Non-pigmented ciliary epithelial cell (primary cell): ENCODE measurements at places on chromosomes 1 and 21.

- no peak for DNase-seq
Measured at GRCh38 chr1:195740862-195741261, 867.4 kb downstream of the KCNT2 start.

DNA sequence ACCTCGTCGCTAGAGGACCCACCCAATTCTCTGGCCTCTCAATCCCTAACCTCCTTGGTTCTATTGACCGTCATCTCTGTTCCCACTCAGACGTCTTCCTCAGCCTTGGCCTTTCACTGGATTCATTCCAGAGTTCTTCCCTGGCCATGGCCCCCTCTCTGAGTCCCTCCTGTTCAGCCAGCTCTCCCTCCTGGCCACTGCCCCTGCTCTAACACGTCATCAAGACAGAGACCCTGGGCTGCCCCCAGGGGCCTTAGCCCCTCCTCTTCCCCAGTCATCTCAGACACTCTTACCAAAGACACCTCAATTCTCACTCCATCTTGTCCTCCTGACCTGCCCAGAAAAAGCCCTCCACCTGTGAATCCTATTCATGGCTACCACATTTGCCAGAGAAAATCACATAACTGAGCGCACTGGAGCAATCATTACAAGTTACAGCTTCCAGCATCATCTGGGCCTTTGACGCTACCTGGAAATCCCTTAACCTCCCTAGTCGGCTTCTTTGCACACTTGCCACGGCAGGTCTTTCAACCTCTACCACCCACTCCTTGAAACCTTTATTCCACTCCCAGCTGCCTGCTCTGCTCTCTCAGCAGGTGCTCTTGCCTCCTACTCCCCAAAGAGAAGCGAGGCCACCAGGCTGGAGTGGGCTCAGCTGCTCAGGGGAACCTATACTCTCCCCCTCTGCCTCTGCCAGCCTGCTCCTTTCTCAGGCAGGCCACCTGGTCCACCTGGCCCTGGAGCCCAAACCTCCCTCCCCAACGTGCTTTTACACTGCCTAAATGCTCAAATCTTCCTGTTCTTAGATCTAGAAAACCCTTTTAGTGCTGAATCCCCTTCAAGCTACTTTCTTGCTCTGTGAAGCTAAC is 14.0 kb downstream of the DCST2 start:
- no peak for DNase-seq

DNA sequence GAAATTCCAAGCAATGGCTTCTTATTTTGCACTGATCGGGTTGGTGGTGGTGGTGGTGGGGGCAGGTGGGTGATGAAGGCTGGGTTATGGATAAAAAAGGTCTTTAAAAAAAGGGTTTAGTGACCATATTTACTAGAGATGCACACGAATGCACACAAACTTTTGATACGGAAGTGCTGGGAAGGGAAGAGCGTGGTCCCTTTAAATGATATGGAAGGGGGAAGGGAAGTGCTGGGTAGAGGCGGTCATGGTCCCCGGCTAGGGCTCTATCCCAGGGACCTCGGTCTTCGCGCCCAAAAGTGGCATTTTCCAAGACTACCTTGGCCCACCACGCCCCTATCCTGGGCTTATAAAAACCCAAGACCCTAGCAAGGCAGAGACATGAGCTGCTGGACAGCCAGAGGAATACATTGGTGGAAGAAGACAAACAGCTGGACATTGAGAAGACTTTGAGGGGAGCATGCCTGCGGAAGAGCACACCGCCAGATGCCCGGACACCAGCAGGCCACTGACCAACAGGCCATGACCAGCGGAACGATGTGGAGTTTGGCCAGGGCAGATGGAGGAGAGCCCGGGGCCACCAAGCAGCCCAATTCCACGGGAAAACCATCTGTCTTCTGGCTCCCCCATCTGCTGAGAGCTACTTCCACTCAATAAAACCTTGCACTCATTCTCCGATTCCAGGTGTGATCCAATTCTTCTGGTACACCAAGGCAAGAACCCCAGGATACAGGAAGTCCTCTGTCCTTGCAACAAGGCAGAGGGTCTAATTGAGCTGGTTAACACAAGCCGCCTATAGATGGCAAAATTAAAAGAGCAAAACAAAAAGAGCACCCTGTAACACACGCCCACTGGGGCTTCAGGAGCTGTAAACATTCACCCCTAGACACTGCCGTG is 1720.2 kb downstream of the MRPL39 start:
- no peak for DNase-seq

- no peak for DNase-seq
Measured at GRCh38 chr1:110394493-110394820, 3.6 kb upstream of the SLC16A4 start.

GRCh38 chr1:69438056-69438795 is 129.5 kb upstream of the LRRC7 start:
- DNase-seq = no peak

- no peak for DNase-seq
Measured at GRCh38 chr1:62317021-62317768, 2.0 kb downstream of the KANK4 start.

- DNase-seq = no peak
Measured at GRCh38 chr1:231252336-231252735, 11.3 kb downstream of the GNPAT start.

GRCh38 chr1:116420417-116421200 is 47.6 kb downstream of the ATP1A1 start:
- no peak for DNase-seq

- DNase-seq = no peak
Measured at GRCh38 chr1:55065648-55066047, 26.3 kb downstream of the PCSK9 start.

DNA sequence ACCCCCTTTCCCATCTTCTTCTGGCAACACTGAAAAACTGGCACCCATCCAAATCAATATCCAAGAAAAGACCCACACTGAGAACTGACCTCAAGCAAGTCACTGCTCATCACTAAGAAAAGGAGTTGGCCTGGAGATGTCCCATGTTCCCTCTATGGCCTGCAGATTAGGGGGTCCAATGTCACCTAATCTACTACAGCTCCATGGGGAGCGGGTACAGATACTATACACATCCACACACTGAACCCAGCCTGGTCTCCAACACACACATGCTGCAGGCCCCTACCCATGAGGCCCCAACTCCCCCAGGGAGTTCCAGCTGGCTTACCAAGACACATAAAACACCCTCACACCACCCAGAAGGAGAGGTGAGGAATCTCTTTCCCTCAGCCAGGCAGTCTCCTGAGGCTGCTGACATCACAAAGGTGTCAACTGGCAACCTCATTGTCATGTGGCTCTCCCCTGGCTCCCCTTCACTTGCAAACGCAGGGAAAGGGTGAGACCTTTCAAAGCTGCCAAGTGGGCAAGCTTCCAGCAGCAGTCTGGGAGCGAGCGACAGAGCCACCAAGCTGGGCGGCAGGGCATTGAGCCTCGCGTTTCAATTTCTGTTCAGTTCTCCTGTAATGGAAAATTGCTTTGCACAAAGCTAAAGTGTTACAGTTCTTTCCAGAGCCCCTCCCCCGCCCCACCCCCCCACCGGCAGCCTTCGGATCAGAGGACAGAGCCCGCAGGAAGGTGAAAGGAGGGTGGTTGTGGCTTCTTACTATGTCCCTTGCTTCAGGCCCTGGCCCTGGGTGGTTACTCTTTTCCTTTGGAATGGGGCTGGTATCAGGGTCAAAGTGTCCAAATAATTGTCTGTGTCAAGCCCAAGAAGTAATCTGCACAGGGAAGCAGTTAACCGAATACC is at the start of gene LRRC52:
LRRC52 (plus strand) TSS at position 469 of the 907 bp plus-strand sequence; CDS start at position 766, 297 bp downstream.
- DNase-seq = no peak

GRCh38 chr1:9315411-9316079 is 22.9 kb downstream of the SPSB1 start:
- no peak for DNase-seq

DNA sequence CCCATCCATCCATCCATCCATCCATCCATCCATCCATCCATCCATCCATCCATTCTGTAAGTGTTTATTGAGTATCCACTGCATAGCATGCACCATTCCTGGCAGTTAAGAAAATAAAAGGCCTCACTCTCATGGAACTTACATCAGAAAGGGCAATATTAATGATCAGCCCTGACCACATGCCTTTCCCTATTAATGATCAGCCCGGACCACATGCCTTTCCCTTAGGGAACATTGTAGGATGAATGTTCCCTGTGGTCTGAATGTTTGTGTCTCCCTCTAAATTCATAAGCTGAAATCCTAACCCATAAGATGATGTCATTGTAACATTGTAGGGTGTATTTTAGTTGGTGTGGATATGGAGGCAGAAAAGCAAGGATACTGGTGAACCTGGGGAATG is 365.8 kb downstream of the KIF26B start:
- DNase-seq = no peak

- DNase-seq = no peak
Measured at GRCh38 chr1:39973503-39974135, 18.7 kb downstream of the MFSD2A start.

DNA sequence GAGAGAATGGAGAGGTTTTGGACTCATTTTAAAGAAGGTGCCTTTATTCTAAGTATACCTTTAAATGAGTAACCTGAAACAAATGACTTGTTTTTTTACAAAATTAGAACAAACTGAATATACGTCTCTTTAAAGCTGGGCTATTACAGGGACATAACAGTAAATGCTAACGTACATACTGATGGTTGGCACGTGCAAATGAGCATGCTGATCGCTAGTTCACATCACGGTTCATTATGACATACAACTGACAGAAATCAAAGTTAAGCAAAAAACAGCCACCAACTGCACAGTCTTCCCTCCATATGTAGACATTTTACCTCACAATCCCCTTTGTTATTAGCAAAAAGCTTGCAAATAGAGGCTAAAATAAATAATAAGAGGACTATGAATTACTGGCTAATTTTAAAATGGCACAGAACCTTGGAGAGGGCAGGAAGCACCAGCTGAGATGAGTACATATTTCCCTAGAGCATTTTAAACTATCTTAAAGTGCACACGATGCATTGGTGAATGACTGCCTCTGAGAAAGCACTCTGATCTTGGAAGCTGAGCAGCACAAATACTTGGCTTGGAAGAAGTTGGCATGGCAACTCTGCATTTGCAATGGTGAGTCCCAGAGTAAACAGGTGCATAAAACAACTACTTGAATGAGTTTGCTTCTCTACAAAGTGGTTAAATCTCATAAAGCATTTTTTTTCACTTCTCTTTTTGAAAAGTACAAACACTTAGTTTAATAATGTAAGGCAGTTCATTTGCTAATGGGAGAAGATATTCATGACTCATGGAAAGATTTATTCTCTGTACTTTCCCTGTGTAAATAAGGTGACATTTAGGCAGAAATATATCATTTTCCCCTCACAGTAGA is 204.7 kb downstream of the LHX8 start:
- no peak for DNase-seq

DNA sequence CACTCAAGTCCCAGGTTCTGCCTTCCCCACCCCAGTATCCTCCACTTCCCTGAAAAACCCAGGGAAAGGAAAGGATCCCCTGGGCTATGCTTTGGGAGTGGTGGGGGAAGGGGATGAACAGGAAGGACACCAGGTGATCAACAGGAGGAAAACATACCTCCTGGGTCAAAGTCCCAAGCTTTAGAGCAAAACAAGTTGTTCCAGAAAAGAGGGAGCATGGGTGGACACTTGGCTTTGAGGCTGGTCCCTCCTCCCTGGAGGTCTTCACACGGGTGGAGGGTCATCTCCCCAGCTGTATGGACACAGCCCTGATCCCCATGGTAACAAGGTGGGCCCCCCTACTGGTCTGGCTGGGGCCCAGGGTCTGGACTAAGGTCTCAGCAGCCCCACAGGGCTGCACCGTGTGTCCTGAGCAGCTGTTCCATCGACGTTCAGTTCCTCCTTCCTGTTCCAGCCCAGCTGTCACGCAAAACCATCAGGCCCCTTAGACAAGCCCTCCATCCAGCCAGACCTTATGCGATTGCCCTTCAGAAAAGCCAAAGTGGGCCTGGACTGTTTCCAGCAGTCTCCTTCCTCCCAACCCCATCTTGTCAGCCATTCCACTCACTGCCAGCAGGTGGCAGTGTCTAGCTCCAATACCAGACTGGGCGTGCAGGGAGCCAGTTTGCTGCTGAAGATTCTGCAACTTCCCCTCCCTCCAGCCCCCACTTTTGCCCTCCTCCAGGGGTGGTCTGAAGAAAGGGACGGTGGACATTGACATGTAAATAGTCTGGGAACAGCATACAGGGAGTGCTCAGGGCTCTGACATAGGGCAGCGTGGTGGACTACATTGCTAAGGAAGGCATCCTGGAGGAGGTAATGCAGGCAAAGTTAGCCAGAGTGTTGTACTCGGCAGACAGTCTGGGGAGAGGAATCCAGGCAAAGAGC is 2.9 kb upstream of the PDZK1IP1 start:
- DNase-seq = no peak

DNA sequence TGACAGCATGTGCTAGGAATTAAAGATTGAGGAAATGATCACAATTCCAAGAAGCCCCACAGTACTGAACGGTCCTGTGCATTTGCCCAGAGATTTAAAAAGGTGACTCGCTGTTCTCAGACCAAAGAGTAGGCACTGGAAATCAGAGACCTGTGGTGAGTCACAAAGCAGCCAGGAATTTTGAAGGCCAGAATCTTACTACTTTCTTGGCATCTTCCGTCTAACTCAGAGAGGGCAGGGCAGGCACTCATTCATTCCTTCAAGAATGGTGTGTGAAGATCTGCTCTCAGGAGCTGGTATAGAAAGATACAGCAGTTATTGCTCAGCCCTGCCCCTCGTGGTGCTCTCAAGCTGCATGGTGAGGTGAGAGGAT is 57.9 kb downstream of the BRINP2 start:
- DNase-seq = no peak

DNA sequence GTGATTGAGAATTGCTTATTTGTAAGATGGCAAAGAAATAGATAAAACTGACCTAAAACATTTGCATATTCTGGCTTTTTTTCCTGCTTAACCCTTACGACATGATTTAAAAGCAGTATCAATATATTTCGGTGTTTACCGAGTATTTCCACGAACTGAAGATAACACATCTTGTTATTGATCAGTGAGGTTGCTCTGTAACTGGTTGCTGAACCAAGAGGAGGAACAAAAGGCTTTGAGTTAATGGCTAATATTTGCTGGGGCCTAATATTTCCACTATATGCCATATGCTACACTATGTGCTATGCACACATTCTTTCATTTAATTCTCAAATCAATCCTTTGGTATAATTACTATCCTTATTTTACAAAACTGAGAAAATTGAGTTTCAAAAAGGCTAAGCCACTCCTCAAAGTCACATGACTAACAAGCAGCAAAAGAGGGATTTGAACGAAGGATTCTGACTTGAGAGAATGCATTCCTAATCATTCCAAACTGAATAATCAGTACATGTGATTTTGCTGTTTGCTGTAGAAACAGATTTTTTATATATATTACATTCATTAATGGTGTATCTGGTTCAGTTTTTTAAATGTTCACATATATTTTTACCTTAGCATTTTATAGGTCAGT is 346.0 kb downstream of the USP25 start:
- DNase-seq = no peak

DNA sequence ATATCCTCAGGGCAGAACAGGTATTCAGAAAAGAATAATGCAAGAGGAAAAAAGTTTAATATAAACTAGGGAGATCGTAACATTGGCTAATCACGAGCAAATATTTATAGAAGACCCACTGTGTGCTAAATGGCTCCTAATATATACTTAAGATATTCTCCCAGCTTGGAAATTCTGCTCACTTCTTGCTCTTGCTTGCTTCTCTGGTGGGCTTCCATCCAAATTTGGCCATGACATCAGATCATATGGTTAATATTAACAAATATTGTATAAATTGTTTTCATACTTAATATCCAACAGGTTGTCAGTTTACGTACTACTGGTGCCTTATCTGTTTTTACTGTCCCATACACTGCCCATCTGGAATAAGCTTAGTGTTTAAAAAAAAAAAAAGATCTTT is 1.1 kb downstream of the COX20 start:
- no peak for DNase-seq

GRCh38 chr1:160607011-160607671 is 27.8 kb upstream of the CD84 start:
- DNase-seq = peak; percentile 54
